ENCODE measurements at places on chromosomes 6 and 20. TPM values are rescaled to one million over a fixed set of nuclear protein-coding genes. Genes with fewer than 3 reads are reported as not detected.

GRCh38 chr6:100925749-100926148, 44.6 kb upstream of the ASCC3 start:
- no peak for DNase-seq

DNA sequence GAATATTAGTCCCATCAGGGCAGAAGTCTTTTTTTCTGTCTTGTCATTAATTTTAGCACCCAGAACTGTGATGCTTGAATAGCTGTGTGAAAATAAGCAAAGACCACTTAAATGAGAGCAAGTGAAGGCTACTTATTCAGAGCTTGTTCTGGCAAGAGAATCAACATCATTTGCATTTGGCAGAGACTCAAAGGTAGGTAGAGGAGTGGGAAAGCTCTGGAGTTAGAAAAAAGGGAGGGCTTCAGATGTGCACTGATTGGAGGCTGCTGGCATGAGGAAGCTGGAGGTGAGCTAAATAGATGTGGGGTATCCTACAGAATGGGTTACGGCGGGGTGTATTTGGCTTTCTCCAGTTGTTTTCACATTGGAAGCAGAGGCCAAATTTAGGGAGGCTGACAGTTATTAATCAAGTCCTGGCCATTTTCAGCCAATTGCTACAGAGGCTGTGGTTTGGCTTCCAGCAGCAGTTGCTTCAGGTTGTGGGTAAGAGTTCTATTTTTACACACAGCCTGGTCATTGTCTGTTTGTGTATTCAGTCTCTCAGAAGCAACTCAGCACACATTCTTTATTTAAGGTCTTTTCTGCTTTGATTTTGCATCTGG, 254.3 kb downstream of the BTBD3 start:
- no peak for DNase-seq

HLA-DOB gene
- 2.1 TPM for total RNA-seq

GRCh38 chr20:61664556-61665320, 400.9 kb downstream of the TAF4 start:
- no peak for DNase-seq

LHFPL5 gene
- total RNA-seq, result not detected

ACSS2 gene
- 108 TPM for total RNA-seq

GNRH2 gene
- not detected for total RNA-seq

CUTA gene
- 109 TPM for total RNA-seq

DNA sequence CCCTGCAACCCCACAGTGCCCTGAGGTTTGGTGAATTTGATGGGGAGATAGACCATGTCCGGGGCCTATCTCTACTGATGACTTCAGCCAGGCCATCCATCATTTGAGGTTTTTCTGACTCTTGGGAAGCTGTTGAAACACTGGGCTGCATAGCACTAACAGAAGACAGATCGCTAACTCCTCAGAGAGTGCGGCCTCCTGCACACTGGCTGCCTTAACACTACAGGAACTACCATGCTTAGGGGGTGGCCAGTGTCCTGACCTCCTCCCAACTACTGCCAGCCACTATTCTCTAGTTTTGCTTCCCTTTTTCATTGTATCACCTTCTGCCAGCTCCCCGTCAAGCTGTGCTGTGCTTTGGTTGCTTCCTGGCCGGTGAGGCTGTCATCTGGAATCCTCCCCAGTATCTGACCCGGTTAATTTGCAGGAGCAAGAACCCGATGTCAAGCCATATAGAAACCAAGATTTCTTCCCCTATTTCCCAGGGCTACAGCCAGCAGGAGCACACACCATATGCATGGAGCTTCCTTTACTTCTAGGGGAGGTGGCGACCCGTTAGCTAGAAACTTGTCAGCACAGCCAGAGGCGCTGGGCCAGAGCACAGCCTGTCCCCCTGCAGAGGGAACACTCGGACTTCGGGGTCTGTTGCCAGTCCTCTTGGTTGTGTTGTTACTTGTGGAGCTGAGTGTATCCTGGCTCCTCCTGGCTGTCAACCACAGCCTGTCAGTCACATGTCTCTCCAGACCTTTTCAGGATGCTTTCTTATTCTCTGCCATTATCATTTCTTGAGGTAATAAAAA, 57.3 kb upstream of the TRAF3IP2 start:
- peak; percentile 33 for DNase-seq

BAG2 gene
- 14.1 TPM for total RNA-seq

All from heart right ventricle (tissue), 16 donors.